Effector memory CD4-positive, alpha-beta T cell (primary cell): ENCODE measurements at places on chromosomes 6 and 20.

DNA sequence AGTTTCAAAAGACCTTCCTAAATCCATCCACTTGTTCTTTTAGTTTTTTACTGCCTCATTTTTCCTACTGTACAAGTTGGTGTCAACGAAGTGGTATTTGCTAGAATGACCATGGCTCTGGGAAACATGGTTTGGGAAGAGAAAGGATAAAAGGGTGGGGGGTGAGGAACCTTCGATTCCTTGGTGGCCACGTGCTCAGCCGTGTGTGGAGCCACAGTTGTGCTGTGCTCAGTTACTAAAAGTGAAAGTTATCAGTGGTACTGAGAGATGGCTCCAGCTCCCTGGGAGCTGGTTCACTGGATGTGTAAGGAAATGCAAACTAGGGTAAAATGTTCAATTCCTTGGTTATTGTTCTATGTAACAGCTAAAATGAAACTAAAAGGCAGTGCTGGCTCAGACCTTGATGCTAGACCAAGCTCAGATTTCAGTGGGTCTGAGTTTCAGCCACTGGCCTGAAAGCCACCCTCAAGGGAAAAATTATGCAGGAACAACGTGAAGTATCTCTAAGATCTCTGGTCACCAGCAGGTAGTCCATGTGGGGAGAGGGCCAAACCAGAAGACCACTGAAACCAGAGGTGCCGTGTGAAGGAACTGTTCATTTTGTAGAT lies 7.4 kb upstream of the SLC22A2 start:
- no peak for DNase-seq

- no peak for DNase-seq
Observed at GRCh38 chr20:32116079-32116521, 6.6 kb downstream of the TM9SF4 start.

- no peak for DNase-seq
Observed at GRCh38 chr6:72861935-72862432, 240.1 kb downstream of the KCNQ5 start.

DNA sequence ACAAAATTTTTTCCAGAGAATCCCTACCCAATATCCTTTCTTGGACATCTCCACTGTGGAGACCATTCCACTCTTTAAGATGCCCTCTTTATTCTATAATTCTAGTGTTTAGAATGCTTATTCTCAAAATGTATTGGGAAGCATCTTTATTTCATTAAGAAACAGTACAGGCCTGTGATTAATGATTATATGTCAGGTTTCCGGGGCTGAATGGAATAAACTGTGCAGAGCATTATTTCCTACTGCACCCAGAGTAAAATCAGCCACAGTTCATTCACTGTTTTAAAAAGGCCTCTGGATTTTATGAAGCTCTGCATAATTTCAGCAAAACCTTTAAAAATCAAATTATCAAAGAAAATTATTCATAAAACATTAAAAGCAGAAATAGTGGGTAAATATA lies 42.6 kb downstream of the DSE start:
- no peak for DNase-seq

- DNase-seq = no peak
Observed at GRCh38 chr6:31610968-31611367, 4.1 kb upstream of the AIF1 start.

GRCh38 chr6:16721977-16722376 lies 39.3 kb downstream of the ATXN1 start:
- DNase-seq = no peak

DNA sequence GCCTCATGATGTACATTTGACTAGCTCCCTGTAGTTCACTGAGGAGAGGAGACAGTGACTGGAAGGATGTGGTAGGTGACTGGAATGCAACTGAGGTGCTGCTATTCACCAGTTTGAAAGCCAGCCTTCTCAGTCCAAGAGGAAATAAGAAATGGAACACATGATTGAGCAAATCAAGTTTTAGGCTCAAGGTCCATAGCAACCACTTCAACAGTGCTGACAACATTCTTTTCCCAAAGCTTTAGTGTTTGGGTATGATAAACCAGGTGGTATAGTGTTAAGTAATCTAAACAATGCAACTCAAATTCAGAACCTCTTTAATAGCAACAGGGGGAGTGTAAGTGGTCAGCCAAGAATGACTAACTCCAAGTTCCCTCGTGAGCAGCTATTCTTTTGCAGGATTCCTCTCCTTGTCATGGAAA lies 9.2 kb downstream of the ZHX3 start:
- no peak for DNase-seq

GRCh38 chr20:62437927-62438326 lies 10.6 kb upstream of the RBBP8NL start:
- DNase-seq = no peak

DNA sequence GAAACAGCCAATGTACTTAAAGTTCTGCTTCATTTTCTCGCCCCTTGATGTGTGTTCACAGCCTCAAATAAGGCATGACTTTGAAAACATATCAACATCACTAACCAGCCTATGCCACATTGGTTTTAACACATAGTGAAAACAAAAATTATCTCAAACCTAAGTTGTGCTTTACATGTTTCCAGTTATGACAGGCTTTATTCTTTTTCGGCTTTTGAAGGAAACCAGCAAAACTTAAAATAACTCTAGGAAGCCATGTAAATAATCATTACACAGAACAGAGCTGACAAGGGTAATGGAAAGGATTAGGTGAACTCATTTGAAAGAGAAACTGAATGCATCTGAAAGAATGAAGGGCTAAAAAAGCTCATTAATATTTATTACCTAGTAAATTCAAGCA lies 42.1 kb downstream of the BMP5 start:
- no peak for DNase-seq

GRCh38 chr20:52895235-52895634 lies 76.9 kb upstream of the TSHZ2 start:
- DNase-seq = no peak

DNA sequence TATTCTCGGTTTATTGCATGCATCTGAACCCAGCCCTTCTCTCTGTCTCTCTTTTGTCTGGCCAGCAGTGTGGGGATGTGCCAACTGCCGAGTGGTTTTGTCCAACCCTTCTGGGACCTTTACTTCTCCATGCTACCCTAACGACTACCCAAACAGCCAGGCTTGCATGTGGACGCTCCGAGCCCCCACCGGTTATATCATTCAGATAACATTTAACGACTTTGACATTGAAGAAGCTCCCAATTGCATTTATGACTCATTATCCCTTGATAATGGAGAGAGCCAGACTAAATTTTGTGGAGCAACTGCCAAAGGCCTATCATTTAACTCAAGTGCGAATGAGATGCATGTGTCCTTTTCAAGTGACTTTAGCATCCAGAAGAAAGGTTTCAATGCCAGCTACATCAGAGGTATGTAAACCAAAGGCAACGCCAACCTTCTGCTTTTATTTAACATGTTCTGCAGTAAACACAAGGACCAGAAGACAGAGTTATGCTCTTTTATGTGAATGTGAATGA lies 65.8 kb downstream of the ADGRG6 start:
- DNase-seq = no peak

DNA sequence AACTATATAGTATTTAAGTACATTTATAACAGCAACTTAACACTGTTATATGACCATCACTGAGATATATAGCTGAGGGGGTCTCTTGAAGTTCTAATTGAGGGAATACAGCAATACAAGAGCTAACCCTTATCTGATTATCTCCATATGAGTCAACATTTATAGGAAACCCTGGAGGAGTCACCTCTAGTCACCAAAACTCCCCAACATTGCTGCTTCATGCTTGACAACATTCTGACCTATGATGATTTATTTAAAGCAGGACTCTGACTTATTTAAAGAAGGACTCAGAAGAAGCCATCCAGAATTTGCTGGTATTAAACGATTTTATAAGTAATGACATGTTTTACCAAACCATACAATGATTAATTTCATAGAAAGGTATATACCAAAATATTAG lies 182.6 kb upstream of the NOX3 start:
- no peak for DNase-seq

DNA sequence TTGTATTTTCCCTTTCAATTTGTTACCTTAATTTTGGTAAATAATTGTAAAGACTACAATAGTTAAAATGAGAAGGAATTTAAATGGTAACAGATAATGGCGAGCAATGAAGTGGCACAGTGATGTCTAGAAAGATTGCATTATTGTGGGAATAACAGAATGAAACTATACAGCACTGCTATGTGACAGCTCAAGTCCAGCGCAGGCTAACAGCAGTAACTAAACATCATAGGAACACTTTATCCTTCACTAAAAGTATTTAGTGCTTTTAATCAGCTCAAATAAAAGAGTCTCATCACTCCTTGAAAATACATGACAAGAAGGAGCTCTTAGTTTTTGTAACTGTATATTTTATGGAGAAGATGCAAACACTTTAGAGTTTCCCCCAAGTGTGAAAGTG lies 190.8 kb downstream of the TENT5A start:
- no peak for DNase-seq

DNA sequence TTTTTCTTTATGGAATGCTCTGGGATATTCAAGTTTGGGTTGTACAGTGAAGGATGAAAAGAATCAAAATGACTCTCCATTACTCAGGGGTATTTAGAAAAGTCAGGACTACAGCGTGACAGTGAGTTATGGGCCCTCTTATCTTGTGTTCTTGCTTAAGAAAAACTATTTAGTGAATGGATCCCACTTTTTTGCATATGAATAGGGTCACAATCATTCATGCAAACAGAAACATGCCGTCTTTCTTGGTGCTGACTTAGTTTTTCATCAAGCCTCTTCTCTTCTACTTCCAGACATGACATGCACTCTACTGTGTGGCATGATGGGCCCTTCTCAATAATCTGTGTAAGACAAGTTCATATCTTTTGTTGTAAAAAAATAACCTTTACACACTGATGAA lies 488.4 kb upstream of the MMS22L start:
- no peak for DNase-seq

DNA sequence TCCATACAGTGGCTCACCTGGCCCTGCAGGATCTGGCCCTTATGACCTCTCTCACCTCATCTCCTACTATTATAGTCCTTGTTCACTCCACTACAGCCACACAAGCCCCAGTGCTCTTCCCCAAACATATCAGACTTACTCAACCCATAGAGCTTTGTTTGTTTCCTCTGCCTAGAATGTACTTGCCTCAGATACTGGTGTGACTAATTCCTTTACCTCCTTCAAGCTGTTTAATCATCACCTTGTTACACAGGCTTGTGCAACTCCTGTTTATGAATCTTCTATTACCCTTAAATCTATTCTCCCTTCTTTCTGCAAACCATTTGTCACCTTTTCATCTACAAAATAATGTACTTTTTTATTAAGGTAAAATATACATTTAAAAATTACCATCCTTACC lies 3.2 kb downstream of the DEFB125 start:
- no peak for DNase-seq

DNA sequence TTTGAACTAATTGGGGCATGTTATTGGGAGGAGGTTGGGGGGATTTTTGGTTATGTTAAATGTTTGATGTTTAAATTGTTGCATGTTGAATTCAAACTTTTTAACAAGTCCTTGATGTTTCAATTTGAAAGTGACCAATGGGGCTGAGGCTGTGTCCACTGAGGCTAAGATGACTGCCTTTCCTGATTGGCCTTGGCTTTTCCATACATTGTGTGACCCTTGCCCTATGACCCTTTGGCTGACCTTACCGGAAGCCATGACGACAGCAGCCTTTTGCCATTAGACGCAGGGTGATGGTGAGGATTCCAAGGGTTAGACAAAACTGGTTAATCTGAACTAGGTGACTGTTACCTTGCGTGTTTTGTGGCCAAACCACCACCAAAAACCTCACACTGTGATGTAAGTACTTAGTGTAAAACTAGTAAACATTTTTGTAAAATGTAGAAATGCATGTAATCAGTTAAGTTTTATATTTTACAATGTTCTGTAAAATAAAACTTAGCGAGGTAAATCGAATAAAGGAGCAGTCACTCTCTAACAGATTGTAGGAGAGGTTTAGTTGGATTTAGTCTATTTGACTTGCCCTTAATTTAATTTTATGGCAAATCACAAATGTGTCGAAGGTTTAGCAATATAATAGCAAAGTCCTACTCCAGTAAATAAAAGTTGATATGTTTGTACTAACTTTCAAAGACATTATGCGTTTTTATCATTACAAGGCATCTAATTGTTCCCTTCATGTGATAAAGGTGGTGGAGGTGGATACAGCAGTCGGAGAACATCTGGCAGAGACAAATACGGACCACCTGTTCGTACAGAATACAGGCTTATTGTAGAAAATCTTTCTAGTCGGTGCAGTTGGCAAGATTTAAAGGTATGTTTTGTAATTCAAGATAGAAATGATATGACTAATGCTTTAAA lies 1.6 kb downstream of the SRSF6 start:
- DNase-seq = no peak

DNA sequence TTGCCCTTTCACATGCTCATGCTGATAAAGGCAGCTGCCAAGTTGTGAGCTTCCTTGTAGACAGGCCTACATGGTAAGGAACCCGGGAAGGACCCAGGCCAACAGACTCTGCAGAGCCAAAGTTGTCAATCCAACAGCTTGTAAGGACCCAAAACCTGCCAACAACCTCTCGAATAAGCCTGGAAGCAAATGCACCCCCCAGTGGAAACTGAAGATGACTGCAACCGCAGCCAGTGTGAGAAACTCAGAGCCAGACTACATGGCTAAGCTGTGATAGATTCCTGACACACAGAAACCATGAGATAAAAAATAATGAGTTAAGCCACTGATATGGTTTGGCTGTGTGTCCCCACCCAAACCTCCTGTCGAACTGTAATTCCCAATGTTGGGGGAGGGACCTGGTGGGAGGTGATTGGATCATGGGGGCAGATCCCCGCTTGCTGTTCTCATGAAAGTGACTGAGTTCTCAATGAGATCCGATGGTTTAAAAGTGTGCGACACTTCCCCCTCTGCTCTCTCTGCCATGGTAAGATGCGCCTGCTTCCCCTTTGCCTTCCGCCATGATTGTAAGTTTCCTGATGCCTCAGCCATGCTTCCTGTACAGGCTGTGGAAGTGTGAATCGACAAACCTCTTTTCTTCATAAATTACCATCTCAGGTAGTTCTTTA lies 18.8 kb upstream of the CLPSL2 start:
- no peak for DNase-seq

DNA sequence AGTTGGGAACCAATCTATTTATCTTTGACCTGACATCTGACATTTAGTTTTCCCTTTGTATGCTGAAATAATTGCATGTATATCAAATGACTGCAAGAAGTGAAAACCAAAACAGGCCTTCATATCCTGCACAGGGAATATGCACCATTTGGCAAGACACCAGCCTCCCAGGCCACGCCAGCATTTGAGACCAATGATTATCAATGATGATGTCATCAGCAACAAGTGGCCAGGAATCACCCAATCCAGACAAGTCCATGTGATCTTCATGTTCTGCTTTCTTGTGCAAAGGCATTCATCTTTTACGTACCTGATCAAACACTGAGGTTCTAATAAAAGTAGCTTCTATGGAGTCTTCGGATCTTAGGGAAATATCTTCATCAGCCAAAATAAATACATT lies 107.4 kb upstream of the TENT5A start:
- DNase-seq = no peak

- DNase-seq = no peak
Observed at GRCh38 chr20:4601630-4602296, 119.9 kb upstream of the PRND start.

GRCh38 chr6:106490974-106491373 lies 130.5 kb downstream of the CRYBG1 start:
- no peak for DNase-seq
